ENCODE measurements at places on chromosomes 7 and 10. TPM values are rescaled to one million over a fixed set of nuclear protein-coding genes. Genes with fewer than 3 reads are reported as not detected.

DNA sequence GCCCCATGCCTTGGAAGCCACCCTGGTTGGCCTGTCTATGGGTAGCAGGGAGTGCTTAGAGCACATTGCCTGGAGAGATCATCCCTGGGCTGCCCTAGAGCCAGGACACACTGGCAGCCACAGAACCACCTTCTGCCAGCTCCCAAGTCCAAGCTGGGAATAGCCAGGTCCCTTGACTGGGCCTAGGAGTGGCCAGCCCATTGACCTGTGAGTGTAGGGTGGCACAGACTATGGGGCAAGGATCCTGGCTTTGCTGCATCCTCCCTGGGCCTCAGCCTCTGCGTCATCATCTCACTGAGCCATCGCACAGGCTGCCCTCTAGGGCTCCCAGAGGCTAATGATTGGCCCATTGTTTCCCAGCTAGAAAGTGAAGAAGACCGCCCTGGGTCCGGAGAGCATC, 7.0 kb downstream of the AQP1 start:
- no peak overlapping the region for H3K4me3 ChIP-seq
- no peaks in the 10 kb centered on the region for H3K27me3 ChIP-seq
- H3K36me3 ChIP-seq = no peaks in the 10 kb centered on the region
- H3K4me1 ChIP-seq = peaks cover 33% of the 10 kb centered on the region
- DNase-seq = no peak

GRCh38 chr10:14510346-14510745, 179.6 kb upstream of the FRMD4A start:
- no peaks in the 10 kb centered on the region for H3K36me3 ChIP-seq
- DNase-seq = no peak
- H3K4me3 ChIP-seq = no peak overlapping the region
- no peaks in the 10 kb centered on the region for H3K27me3 ChIP-seq
- H3K4me1 ChIP-seq = peaks cover 15% of the 10 kb centered on the region
- no peak overlapping the region for H3K27ac ChIP-seq

DNA sequence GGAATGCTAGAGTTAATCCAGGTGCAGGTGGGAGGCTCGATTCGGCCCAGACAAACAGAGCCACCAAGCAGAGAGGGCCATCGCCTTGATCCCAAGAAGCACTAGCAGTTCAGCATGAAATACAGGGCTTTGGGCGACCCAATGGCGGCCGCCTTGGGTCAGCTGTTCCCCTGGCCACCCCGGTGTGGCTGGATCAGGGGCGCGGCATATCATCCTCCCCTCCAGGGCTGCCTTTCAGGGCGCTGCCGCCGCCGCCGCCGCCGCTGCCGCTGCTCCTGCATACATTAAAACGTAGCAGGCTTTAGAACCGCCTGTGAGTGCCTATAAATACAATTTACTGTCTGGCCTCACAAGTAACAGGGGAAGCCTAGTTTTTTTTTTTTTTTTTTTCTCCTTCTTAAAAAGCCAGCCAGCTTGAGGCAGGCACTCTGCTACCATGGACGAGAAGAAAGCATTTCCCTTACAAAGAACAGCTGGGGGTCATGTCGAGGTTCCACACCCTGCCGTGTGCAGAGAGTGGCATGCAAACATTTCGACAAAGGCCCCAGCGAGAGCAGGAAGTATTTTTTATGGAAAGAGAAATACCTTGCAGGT, 57.7 kb upstream of the EFCAB10 start:
- no peaks in the 10 kb centered on the region for H3K4me1 ChIP-seq

- peaks cover 12% of the 10 kb centered on the region for H3K4me1 ChIP-seq
- H3K27ac ChIP-seq = no peak overlapping the region
- no peaks in the 10 kb centered on the region for H3K36me3 ChIP-seq
- H3K4me3 ChIP-seq = no peak overlapping the region
- H3K27me3 ChIP-seq = no peaks in the 10 kb centered on the region
Observed at GRCh38 chr10:17476073-17476472, 21.7 kb upstream of the ST8SIA6 start.

GRCh38 chr7:118366363-118366762, 141.9 kb downstream of the ANKRD7 start:
- H3K27me3 ChIP-seq = no peaks in the 10 kb centered on the region
- H3K4me1 ChIP-seq = no peaks in the 10 kb centered on the region
- no peak overlapping the region for H3K27ac ChIP-seq

GRCh38 chr10:77478247-77478961, 159.2 kb downstream of the KCNMA1 start:
- H3K4me3 ChIP-seq = no peak overlapping the region
- peaks cover 7% of the 10 kb centered on the region for H3K27me3 ChIP-seq
- H3K27ac ChIP-seq = no peak overlapping the region
- no peaks in the 10 kb centered on the region for H3K36me3 ChIP-seq
- DNase-seq = no peak
- H3K4me1 ChIP-seq = no peaks in the 10 kb centered on the region

- no peaks in the 10 kb centered on the region for H3K36me3 ChIP-seq
- no peak for DNase-seq
- no peaks in the 10 kb centered on the region for H3K4me1 ChIP-seq
- no peak overlapping the region for H3K27ac ChIP-seq
- H3K4me3 ChIP-seq = no peak overlapping the region
- H3K27me3 ChIP-seq = no peaks in the 10 kb centered on the region
Observed at GRCh38 chr7:155732286-155732685, 80.0 kb downstream of the SHH start.

The PAPOLB gene
- 0.07 TPM for total RNA-seq

The CPXM2 gene
- 0.42 TPM for total RNA-seq
